ENCODE measurements at places on chromosomes 7 and 10.

- DNase-seq: no peak
These were observed 158.7 kb upstream of the LANCL2 start for GRCh38 chr7:55206235-55207029.

- peak; percentile 65 for DNase-seq
These were observed 274.4 kb downstream of the THSD7A start for GRCh38 chr7:11557627-11558026.

- DNase-seq: peak; percentile 97
These were observed 4.3 kb downstream of the LRRC20 start for GRCh38 chr10:70378122-70378521.

DNA sequence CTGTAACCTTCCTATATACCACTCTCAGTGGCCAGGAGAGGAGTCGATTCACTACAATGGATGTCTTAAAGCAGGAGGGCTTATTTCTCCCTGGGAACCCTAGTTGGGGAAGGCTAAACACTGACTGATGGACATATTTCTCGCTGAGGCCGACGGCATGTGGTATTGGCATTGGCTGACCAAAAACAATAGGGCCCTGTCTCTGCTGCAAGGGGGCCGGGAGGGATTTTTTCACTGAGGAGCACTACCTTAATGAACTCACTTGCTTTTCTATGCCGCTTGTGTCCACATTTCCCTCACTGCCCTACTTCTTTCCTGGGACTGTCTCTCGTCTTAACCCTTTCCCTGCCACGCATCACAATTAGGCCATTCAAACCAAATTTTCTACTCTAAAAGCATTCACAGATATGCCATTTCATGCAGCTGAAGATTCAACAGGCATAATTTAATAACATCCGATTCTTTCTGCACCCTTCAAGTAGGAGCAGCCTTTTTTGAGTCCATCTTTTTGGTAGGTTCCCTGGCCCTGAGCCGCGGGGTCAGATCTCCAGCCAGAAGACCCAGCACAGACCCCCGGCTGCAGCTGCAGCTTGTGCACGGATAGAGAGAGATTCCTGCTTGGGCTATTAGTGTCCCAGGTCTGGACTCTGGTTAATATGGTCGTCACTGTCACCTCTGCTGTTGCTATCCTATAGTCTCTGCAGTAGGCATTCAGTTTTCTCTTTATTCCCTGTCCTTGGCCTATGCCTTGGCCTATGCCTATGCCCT lies 118.7 kb downstream of the HIPK2 start:
- no peak for DNase-seq

DNA sequence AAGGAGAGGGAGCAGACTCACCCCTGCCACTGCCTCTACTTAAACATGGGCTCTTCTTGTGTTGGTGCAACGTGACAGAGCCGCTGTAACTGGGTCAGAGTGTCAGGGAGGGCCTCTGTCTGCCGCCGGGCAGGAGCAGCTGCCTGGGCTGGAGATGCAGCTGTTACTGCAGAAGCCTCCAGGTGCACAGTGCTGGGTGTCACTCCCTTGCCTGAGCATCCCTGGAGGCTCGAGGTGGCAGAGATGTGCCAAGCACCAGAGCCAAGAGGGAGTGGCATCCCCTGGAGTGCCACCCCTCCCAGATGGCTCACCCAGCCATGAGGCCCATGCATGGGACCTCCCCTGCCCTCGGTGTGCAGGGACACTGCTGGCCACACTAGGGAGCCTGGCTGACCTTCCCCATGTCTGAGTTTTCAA lies 145.7 kb downstream of the PRPF18 start:
- no peak for DNase-seq

DNA sequence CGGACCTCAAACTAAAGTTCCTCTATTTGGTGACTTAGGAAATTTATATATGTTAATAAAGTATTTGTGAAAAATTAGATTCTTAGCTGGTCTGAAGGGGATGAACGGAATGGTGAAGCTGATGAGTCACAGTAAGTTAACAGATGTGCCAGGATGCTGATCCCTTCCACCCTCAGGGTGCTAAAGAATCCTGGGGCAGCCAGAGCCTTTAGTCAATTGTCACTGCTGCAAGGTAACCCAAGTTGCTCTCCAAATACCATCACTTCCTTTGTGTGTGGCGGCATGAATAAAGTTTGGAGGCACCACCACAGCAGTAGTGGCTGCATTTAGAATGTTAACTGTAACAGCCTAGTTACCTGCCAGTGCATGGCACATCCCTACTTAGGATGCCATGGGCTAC lies 222.6 kb upstream of the PPP1R3A start:
- peak; percentile 20 for DNase-seq

GRCh38 chr10:32713560-32713959 lies 244.5 kb downstream of the ITGB1 start:
- DNase-seq: no peak

- no peak for DNase-seq
These were observed 148.4 kb downstream of the TMEM26 start for GRCh38 chr10:61304746-61305145.

DNA sequence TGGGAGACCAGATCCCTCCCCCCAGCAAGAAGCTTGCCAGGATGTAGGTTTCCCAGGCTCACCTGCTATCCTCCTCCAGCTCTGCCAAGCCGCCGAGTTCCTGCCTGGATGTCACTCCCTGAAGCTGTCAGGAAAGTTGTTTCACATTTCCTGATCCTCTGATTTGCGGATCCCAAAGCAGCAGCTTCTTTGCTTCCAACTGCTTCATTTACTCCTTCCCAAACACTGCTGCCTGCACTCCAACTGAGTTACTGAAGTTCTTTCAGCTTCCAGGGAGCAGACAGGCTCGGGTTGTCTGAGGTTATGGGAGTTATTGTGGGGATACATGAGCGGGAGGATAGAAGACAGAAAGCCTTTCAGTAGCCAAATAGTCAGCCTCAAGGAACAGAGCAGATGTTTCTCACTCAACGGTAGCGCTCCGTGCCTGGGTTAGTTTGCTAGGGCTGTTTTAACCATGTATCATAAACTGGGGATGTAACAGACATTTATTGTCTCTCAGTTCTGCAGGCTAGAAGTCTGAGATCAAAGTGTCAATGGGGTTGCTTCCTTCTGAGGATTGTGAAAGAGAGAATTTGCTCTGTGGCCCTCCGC lies 516.0 kb downstream of the REEP3 start:
- no peak for DNase-seq

- DNase-seq: peak; percentile 30
These were observed 12.0 kb downstream of the STARD3NL start for GRCh38 chr7:38190011-38190410.

DNA sequence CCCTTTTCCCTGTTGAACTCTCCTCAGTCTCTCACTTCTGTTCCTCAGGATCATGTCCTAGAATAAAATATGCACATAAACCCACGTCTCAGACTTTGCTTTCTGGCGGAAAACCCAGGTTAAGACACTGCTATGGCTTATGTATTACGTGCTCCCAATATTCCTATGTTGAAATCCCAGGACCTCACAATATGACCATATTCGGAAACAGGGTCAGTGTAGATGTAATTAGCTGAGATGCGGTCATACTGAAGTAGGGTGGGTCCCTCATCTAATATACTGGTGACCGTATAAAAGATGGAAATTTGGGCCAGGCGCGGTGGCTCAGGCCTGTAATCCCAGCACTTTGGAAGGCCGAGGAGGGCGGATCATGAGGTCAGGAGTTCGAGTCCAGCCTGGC lies 59.9 kb downstream of the KIAA1549 start:
- no peak for DNase-seq

DNA sequence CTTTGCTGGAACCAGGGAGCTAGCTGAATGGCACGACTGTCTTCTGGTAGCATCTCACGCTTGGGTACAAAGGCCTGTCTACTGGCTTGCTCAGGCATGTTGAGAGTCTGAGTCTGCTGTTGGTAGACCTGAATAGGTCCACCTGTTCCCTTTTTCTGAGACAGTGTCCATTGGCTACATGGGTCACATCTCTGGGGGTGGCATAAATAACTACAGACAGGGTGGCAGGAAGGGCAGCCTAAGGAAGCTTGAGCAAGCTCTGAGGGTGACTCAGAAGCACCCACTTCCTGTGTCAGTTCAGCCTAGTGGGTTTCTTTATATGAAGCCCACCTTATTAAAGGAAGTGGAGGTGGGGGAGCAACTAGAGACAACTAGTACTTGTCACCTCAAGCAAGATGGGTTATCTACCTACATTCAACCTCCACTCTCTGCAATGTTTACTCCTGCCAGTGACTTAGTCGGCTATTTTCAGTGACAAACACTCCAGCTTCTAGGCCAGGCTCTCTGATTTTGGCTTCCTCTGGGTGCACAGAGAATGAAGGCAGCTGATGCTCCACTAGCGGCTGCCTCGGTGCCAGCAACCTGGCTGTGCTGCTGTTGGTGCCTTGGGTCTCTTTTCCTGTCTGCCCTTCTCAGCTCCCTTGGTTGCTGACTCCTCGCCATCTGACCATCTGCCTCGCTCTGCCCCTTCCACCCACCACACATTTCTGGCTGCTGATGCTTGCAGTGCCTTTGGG lies 5.7 kb upstream of the ZYX start:
- DNase-seq: no peak

DNA sequence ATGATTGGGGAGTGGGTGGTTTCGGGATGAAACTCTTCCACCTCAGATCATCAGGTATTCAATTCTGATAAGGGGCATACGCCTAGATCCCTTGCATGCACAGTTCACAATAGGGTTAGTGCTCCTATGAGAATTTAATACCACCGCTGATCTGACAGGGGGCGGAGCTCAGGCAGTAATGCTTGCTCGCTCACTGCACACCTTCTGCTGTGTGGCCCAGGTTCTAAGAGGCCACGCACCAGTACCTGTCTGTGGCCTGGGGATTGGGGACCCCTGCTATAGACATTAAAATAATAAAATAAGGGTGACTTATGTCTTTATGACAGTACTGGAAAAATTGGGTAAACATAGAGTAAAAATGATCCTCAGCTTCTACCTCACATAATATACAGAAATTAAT lies 66.1 kb downstream of the SAMD9 start:
- DNase-seq: no peak

- DNase-seq: peak; percentile 11
These were observed 204.0 kb upstream of the GNAI1 start for GRCh38 chr7:79930604-79931003.

GRCh38 chr10:82757901-82758300 lies 882.9 kb downstream of the NRG3 start:
- DNase-seq: no peak

- no peak for DNase-seq
These were observed 157.9 kb upstream of the GRM3 start for GRCh38 chr7:86485827-86486226.

DNA sequence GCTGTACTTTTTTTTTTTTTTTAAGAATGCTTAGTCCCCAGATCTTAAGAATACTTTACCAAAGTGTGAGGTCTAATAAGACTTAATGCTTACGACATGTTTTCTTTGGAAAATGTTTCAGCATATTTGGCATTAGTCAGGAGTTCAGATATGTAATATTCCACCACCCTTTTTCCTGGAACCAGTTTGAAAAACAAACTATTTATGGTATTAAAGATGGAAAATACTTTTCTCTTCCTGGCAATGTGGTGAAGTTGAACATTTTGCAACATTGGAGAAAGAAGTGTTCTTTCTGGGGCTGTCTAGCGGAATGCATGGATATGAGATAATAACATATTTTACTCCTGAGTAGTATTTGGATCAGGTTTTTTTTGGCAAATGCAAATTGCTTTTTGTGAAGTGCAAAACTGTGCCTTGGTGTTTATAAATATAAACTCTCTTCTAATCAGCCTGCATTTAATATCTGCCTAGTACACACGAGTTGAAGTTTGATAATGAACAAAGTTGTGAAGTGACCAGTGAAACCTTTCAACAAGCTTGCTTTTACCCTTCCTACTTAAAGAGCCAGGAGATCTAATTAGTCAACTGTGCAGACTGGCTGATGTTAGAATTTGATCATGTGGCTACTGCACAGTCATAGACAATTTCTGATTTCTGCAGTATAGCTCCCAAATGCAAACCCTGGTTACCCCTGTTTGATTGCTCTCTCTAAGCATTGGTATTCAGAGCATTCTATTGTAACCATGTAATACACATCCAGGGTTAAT lies 20.9 kb downstream of the MAP3K8 start:
- peak; percentile 93 for DNase-seq
